Stimulated activated CD4-positive, alpha-beta T cell treated with anti-CD3 and anti-CD28 coated beads, Interleukin-1b, Interleukin-23, amount 100 ng/mL, for 48 hours (primary cell): ENCODE measurements at places on chromosomes 2 and 18.

DNA sequence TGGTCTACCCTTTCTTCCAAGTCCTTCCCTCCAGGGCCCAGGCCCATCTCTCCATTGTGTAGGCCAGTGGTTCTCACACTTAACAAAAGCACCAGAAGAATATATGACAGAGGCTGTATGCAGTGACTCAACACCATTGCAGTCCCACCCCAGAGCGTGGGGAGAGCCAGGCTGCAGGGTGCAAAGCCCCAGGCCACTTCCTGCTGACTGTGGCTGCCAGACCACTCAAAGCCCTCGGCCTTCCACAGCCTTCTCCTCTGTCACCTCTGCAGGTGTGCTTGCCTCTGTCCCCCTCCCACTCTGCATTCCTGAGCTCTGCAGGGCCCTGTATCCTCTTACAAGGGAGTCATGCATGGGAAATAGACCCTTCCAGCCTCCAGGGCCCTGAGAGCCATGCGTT is 40.4 kb upstream of the ARHGEF4 start:
- no peak for DNase-seq

GRCh38 chr18:23784832-23785245 is 95.6 kb downstream of the LAMA3 start:
- no peak for DNase-seq

DNA sequence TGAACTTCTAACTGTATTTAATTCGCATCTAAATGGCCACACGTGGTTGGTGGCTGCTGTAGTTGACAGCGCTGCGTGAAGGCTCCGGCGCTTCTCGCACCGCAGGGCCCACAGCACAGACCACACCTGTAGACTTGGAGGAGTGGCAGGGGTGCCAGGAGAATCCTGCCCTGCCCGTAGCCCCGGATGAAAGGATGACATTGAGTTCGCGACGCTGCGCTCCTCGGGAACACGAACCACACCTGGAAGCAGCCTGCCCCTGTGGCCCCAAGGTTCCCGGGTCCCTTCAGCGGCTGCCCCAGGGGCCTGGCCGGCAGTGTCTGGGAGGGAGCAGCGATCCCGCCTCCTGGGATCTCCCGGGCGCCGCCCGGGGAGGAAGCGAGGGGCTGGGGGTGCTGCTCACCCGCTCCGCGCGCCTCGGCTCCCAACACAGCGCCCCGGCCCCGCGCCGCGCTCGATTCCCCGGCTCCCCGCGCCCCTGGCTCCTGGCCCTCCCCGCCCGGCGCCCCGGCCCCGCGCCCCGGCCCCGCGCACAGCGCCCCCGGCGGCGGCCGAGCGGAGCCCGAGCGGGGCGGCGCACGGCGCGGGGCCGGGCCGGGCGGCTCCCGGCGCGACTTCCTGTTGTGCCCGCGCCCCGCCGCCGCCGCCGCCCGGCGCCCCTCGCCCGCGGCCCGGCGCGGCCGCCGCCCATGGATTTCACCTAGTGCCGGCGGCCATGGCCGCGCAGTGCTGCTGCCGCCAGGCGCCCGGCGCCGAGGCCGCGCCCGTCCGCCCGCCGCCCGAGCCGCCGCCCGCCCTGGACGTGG is at the start of gene RNPEPL1:
Gene RNPEPL1 (plus strand): TSS at position 613 of the 806 bp plus-strand sequence. CDS start 103 bp downstream, at position 716.
- DNase-seq, result peak; percentile 39

DNA sequence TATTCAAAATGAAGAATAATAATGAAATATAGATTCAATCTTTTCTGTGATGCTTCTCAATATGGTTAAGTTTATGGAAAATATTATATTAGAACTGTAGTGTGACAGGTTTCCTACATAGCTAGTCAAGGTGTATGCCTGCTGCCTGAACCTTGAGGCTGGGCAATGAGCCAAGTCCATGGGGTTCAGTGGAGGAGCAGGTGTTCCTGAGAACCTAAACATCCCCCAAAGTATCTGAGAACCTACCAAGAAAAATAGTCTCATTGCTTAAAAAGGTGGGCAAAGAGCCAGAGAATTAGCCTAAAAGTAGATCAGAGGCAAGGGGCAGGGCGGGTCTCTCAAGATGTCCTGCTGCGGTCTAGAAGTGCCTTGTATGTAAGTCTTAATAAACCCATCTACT is 185.9 kb upstream of the SPHKAP start:
- DNase-seq, result no peak

DNA sequence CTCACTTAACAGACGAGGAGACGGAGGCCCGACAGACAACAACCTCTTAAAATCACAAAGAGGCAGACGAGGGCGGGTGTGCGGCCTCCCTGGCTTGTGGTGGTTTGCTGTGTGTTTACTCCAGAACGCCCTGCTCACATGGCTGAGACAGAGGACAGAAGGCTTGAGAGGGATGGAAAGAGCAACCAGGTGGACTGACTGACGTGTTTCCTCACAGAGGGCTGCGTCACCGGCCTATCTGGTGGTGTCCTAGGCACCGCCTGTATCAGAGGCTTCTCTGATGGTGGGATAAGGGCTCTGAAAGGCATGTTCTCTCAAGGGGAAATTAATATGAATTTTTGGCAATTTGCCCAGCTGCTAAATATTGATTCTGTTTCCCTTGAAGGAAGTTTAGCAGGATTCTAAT is 47.0 kb upstream of the RALBP1 start:
- no peak for DNase-seq
